ENCODE measurements at places on chromosomes 1 and 21. TPM values are rescaled to one million over a fixed set of nuclear protein-coding genes. Genes with fewer than 3 reads are reported as not detected.

The OR2T11 gene
- total RNA-seq = not detected

The PLA2G2F gene
- total RNA-seq = not detected

DNA sequence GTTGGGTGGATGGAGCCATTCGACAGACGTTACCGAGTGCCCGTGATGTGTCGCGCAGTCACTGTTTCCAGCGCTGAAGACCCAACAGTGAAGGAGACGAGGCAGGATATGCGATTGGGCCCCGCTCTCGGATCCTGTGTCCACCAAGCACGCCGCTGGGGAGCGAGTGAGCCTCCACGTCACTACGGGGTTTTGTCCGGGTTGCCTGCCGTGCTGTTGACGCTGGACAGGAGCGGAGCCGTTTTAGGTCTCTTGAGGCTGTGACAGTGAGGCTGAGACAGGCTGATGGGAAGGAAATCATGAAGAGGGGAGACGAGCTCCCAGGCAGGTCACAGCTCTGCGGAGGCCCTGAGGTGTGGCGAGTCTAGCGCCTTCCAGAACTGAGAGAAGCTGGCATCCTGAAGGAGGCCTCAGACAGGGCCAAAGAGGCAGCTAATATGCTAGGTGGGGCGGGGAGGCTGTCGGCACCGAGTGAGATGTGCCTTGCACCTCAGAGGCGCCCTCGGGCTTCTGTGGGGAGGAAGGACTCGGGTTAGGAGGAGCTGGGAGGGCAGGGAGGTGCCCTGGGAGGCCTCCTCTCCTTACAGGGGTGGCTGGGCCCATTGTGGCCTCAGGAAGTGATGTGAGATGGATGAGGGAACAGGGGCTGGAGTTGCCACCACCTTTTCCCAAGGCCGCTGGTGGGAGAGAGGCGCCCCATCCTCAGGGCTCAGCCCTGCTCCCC, 196.0 kb upstream of the TMEM51 start:
- no peak for DNase-seq

- DNase-seq = no peak
These were observed 590 bp downstream of the TMOD4 start for GRCh38 chr1:151175041-151175741.

Measured in activated CD8-positive, alpha-beta T cell treated with anti-CD3 and anti-CD28 coated beads, Interleukin-2, amount 10 ng/mL, durations not matched to agents 7 days and 5 days (primary cell).